ENCODE measurements at places on chromosomes 12 and 14.

DNA sequence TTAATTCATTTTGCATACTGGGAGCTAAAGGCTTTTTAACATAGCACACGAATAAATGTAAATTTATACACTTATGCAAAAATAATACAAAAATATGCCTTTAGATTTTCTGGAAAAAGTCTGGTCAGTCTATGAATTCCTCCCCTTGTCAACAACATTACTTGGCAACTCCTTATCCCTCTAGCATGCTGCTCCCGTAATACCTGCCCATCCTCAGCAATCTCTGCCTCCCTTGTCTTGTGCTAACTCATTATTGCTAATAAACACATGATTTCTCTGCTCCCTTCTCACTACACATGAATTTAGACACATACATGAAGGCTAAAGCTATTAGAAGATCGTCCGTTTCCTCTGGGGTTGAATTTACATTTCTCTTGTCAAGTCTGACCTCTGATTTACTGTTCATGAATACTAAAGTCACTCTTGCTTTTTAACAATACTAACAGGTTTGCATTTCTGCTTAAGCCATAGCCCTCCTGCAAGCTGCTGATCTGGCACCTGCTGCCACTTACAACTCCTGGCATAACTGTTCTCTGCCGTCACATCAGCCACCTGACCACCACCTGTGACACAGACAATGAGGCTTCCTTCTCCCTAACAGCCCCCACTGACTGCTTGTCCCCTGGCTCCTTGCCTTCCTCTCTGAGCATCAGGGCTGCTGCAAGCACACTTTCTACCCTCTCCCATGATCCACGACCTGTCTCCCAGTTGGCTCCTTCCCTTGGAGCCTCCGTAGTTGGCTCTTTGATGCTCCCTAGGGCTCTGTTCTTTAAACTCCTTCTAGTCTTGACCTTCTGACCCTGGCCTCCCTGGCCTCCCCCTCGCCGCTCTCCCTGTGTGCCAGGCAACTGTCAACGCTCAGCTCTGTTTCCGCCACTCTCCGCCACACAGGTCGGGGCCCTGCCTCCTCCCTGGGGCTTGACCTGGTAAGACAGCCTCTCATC, 177.6 kb downstream of the CALM1 start:
- DNase-seq, result no peak

DNA sequence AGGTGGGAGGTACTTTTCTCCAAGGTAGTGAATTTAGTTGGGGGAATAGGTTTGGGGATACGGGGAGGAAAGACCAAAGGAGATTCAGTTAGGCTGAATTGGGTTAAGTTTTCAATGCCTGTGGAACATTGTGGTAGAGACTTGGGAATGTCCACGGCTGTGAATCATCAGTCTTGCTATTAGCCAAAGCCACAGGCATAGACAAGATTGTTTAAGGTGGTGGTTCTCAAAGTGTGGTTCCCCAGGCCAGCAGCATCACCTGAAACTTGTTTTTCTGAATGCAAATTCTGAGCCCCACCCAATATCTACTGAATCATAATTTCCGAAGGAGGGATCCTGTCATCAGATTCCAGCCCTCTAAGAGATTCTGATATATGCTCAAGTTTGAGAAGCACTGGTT, 316.2 kb downstream of the EGLN3 start:
- no peak for DNase-seq

GRCh38 chr12:90683871-90684270, 271.1 kb downstream of the CCER1 start:
- DNase-seq, result no peak

GRCh38 chr12:54840244-54840865, 14.0 kb upstream of the MUCL1 start:
- DNase-seq, result no peak

DNA sequence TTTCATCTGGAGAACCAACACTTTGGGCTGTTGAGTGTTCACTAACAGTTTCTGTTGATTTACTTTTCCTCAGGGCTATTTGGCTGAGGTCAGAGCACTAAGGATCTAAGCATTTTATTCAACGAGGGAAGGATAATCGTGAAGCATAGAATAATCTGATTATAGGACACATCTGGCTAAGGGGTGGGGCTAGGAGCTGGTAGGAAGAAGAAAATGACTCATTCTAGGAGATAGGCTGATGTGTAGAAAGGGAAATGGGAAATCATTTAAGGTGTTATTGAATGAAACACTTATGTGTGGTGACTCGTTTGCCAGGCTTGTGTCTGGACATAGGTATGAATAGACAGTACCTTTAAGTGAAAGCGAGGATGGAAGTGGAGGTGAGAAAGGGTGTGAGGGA, 167.2 kb downstream of the ETNK1 start:
- DNase-seq, result no peak

- no peak for DNase-seq
Measured at GRCh38 chr12:85448548-85449139, 168.6 kb downstream of the ALX1 start.

DNA sequence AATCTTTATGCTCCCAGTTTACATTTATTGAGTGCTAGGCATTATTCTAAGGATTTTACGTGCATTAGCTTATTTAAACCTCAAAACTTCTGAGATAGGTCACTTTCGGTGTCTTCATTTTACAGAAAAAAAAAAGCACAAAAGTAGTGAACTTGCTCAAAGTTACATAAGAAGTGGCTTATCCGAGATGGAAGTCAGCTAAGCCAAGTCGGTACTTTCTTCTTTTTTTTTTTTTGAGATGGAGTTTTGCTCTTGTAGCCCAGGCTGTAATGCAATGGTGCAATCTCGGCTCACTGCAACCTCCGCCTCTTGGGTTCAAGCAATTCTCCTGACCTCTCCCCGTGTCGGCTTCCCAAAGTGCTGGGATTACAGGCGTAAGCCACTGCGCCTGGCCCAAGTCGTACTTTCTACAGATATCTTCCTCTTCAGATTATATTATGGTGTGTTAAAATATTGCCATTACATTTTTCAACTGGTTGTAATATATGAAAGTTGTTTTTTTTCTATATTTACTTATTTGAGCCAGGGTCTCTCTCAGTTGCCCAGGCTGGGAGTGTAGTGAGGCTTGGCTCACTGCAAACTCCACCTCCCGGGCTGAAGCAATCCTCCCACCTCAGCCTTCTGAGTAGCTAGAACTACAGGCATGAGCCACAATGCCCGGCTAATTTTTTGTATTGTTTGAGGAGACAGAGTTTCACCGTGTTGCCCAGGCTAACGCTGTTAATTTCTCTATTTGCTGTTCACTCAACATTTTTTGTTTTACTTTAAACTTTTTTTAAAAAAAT, 8.9 kb downstream of the DPPA3 start:
- no peak for DNase-seq

DNA sequence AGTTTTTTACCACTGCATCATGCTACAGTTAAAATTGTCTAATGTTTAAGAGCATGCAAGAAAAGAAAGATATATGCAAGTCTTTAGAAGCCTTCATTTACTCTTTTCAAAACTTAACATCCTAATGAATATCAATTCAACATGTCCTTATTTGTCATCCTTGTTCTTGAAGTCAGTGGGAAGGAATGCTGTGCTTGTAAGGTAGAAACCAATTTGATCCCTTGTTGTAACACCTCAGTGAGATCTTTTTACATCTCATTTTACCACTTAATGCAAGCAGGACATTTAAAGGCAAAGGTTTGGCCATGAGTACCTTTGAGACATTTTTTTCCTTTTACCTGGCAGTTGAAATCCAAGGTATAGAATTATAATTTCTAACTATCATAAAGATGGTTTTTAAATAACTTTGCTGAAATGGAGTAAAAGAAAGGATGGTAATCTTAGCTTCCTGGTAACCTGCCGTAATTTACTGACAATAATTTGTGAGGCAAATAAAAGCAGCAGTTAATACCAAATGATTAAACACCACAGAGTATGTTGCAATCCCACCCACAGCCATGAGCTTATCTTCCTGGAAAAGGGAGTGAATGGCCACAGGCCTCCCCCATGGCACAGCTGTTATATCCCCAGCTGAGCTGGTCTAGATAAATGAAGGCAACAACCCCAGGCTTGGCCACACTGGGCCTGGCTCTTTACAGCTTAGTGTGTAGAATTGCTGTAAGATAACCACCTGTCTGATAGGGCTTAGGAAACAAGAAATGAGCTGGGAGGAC, 33.2 kb upstream of the STRN3 start:
- peak; percentile 10 for DNase-seq

DNA sequence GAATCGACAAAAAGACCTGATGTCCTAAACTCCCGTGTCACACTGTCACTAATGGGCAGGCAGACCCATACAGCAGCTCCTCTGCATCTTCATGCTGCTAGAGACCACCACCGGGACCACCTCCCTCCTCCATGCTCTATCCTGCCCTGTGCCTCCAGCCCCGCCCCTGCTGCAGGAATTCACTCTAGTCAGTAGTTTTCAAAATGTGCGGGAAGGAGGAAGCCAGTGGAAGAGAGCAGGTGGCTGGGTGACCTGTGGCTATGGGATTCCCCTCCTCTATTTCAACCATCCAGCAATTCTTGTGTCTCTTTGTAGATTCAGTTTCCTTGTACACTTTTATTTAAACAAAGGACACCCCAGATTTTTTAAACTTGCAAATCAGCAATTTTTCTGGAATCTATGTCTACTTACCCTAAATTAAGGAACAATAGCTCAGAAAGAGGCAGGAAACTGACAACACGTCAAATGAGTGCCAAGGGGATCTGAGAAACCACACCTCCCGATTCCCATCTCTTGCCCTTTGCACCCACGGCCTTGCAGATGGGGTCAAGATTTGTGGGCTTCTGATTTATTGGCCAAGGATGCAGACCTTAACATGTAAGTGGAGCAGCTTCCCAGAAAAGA, 20.4 kb upstream of the MAP1LC3B2 start:
- DNase-seq, result no peak

DNA sequence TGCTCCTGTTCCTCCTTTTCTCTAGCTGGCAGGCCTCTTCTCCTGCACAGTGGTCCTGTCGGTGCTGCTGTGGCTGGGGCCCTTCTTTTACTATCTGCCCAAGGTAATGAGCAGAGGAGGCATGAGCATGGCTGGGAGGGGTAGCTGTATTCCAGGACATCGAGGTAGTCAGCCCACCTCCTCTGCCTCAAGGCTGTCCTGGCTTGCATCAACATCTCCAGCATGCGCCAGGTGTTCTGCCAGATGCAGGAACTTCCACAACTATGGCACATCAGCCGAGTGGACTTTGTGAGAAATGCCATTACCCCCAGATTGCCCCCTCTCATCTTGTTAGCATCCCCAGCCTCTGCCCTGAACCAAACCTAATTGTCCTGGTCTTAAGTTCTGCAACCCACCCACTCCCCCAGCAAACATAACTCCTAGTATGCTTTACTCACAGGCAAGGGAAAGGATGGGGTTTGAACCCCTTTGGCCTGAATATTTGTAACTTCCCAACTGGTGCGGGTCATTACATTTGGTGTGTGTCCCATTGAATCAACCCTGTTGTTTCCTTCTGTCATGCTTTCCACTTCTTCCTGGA, 9.1 kb downstream of the B4GALNT1 start:
- no peak for DNase-seq

DNA sequence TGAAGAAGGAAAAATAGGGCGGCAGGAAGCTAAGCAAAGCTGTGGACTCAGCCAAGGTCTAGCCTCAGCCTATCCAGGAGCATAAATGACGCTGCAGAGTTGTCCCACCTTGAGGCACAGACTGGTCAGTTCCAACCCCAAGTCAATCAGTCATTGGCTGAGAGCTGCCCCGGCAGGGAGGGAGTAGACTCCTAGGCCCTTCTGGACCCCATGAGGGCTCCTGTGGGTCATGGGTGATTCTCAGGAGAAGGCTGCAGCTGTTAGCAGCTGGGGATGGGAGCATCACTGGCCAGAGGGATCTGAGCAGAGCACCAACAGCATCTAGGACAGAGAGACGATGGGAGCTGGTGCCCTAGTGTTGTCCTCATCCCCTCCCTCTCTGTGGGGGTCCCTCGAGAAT, 51.8 kb upstream of the ESRRB start:
- DNase-seq, result no peak

- no peak for DNase-seq
Measured at GRCh38 chr12:106107566-106107965, 31.2 kb downstream of the NUAK1 start.

DNA sequence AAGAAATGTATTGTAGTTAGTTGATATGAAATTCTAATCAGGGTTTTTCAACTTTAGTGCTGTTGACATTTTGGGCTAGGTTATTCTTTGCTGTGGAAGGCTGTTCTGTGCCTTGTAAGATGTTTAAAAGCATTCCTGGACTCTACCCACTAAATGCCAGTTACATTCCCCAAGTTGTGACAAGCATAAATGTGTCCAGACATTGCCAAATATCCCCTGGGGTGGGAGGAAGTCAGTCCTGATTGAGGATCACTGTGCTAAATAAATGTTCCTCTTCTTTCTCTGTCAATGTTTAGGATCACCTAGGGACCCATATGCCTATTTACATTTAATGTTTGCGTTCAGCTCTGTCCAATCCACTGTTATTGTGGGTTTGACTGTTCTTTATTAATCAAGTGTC, 268.3 kb downstream of the TMTC2 start:
- no peak for DNase-seq

GRCh38 chr14:81281332-81281731, 60.6 kb upstream of the GTF2A1 start:
- no peak for DNase-seq

- DNase-seq, result no peak
Measured at GRCh38 chr12:106760184-106760531, 14.3 kb upstream of the RIC8B start.

DNA sequence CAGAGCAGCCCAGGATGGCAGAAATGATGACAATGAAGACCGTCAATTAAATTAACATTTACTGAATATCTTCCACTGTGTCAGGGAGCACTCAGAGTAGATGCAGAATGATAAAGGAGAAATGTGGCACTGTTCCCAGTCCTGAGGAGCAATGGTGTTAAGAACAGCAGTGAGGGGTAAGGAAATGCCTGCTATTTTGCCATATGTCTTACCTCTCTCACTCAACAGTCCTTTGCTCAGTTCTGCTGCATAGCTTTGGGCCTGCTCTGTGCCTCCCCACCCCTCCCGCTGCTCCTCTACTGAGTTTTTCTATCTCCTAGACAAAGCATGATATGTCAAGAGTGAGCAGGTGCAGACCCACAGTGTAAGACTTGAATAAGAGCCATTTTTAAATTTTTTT, 318.8 kb downstream of the NAV3 start:
- no peak for DNase-seq

DNA sequence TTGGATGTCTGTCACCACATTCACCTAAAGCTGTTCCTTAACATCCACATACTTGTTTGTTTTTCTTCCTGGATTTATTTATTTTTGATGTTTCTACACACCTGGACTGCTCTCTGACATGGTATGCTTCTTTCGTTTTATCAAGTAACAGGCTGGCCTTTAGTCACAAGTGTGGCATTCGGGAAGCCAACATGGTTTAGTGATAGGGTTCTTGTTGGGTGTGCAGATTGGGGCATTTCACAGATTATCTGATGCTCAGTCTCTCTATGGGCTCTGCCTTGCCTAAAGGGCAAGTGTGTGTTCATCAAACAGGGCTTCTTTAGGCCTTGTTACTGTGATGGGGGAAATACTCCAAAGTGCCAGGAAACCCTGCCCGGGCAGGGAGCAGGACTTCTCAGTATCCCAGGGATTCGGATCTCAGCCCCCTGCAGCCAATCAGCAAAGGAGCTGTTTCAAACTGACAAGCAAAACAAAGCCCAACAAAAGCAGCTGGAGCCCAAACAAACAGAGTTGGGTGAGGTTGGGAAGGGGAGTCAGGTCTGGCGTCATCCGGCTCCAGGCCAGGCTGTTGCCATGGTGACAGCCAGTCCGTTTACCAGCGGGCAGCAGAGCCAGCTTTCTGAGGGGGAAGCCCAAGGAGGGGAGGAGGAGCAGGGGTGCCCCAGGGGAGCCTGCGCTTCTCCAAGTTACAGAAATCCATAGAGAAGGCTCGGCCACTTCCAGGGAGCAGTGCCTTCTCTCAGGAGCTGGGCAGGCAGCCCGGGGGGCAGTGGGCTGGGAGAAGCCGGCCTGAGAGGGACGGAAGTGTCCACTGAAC, 31.9 kb downstream of the FOS start:
- DNase-seq, result peak; percentile 73

GRCh38 chr12:570435-570920, 92.8 kb downstream of the NINJ2 start:
- peak; percentile 68 for DNase-seq

All from BE2C (cell line).